ENCODE measurements at places on chromosomes 6 and 20. TPM values are rescaled to one million over a fixed set of nuclear protein-coding genes. Genes with fewer than 3 reads are reported as not detected.

DNA sequence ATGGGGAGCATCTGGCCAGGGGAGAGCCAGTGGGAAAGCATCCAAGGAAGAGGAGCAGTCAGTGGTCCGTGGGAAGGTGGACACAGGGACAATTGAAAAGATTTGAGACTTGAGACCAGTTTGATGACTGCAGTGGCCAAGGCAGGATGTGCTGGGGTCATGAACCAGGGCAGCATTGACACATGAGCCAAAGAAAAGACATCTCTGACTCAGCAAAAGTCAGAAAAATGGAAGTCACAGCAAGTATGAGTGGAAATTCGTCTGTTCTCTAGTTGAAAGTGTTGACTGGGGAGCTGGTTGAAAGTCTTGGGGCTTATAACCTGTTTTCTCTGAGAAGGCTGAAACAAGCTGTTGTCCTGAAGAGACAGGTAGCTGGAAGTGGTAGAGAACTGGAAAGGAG, 31.3 kb downstream of the RAB22A start:
- no peak for DNase-seq

Gene DYNLT2
- total RNA-seq, result 0.71 TPM

DNA sequence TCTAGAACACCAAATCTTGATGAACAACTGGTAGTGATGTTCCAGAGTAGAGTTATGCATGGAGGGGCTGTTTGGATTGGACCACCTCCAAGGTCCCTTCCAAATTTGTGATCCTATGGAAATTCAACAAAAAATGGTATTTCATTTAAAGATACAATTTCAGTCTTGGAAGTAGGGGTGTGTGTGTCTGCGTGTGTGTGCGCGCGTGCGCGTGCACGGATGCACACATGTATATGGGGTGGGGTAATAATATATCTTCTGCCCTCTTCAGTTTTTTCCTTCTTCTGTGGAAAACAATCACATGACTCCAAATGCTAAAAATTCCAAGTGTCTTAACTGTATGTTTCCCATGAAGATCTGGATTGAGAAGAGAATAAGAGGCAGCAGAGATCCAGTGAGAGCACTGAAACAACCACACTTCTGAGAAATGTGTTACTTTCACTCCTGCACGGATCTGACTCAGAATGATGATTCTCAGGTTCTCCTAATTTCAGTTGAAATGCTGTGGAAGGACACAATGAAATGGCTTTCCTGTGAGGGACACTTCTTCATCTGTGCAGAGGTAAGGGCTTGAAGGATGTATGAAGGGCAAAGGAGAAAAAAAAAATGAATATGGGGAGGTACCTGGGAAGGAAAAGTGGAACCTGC, 10.6 kb upstream of the IL17F start:
- DNase-seq, result no peak

DNA sequence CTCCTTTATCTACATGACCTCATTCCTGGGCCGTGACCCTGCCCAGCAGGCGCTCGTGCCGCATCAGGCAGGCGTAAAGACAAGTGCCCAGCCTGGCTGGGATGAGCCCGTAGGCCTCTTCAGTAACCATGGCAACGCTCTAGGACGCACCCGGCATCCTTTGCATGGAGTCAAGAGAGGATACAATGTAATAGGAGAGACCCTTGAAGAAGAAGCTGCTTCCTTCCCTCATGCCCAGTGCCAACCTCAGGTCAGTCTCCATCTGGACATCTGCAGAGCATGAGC, 5.0 kb upstream of the LSM14B start:
- no peak for DNase-seq

Gene C6orf58
- total RNA-seq, result not detected

DNA sequence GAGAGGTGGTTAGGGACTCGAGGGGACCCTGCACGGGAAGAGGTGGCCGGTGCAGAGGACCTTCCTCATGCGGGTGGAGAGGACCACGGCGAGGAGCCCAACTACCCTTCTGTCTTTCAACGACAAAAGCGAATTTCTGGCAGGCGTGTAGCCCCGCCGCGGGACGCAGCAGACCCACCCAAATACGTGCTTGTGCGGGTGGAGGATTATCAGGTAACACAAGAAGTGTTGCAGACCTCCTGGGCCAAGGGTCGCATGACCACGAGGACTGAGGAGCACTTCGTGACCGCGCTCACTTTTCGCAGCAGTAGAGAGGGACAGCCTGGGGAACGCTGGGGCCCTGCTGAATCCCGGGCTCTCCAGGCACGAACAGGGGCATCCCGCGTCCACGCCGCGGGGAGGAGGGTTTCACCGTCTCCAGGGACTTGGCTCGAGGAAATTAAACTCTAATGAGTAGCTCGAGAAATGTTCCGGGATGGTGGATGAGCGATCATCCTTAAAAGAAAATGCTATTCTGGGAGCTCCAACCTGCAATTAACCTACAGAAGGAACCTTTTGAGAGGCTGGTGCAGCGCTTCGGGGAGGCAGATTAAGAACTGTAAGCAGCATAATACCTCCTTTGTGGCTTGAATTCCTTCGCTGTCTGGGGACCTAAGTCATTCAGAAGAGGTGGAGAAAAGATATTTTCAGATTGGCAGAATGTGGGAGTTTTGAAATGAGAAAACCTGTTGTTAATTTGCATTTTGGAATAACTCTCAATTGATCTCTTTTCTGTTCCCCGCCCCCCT, 804 bp downstream of the C6orf141 start:
- no peak for DNase-seq

DNA sequence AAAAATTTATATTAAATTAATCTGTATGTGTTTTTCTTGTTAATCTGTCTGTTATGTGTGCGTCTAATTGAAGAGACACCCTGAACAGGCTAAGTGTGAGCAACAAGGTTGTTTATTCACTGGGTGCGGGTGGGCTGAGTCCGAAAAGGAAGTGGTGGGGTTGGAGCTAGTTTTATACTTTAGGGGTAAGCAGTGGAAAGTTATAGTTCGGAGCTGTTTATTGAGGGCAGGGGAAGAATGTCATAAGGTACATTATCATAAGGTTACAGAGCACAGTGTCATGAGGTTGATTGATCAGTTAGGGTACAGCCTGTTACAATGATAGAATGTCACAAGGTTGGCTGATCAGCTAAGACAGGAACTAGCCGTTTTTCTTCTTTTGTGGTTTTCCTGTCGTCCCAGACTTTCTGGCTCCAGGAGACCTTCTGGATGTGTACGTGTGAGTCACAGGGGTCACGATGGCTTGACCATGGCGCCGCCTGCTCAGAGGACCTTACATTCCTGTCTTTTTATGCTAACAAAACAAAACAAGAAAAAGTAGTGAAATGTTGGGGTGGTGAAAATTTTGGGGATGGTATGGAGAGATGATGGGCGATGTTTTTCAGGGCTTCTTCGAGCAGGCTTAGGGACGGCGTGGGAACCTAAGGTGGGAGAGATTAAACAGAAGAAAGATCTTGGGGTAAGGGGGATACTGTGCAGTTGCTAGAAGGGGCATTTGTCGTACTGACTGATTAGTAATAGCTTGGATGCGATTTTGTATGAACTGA, 754.0 kb upstream of the ADGRB3 start:
- no peak for DNase-seq

Gene PROCR
- total RNA-seq, result 103 TPM

DNA sequence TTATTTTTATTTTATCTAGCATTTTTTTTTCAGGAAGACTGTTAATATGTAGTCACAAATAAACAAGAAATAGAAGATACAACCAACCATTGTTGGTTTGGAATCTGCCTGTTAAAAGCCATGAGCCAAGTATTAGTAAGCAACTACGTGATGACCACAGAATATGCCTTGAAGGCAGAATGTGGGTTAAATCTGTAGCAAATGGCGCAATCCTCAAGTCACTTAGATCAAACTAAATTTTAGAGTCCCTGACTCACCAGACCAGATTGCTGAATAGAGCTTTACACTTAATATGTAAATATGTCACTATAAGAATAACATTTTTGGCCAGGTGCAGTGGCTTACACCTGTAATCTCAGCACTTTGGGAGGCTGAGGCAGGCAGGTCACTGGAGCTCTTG, 800.1 kb upstream of the CITED2 start:
- DNase-seq, result no peak

DNA sequence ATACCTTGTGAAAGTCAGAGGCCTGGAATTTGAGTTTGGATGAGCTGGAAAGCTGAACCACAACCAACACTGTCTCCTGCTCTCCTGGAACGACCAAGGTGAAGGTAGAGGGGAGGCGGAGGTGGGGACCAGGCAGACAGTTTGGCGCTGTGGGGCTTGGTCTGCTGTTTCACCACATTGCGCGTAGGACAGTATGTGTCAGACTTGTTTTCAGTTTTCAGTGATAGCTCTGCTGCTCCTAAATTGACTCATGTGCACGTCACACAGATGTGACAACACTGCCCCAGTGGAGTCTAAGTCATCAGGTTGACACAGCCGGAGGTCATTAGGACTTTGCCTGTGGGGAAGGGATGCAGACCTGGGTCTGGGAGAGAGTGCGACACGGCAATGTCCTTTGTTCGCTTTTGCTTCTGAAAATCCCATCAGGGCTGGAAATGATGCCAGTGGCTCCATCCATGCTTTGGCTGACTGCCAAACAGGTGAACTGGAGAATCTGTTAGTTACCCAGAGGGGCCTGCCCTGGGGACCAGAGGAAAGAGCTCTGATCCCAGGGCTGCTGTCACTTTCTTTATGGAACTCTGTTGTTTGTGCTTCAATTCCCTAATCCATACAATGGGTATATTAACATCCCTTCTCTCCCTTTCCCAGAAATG, 255.5 kb downstream of the CDC5L start:
- no peak for DNase-seq
